ENCODE measurements at places on chromosomes 7 and 10.

DNA sequence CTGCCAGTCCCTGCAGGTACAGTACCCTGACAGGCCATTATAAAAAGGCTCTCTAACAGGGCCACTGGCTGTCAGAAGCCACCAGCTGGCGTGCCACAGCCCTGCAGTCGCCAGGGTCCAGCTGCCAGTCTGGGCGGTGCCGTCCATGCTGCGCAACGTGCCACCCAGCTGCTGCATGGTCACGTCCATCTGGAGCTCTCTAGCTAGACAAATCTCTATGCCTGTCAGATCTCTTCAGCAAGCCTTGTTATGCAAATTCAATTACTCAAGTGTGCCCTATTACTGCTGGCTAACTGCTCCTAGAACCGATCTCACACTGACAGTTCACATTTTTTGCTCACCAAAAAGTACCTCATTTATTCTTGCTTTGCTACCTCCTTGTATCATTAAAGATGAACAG is 75.9 kb downstream of the HIBADH start:
- no peak for DNase-seq

- DNase-seq = no peak
Measured at GRCh38 chr10:28666751-28667467, 10.4 kb upstream of the BAMBI start.

DNA sequence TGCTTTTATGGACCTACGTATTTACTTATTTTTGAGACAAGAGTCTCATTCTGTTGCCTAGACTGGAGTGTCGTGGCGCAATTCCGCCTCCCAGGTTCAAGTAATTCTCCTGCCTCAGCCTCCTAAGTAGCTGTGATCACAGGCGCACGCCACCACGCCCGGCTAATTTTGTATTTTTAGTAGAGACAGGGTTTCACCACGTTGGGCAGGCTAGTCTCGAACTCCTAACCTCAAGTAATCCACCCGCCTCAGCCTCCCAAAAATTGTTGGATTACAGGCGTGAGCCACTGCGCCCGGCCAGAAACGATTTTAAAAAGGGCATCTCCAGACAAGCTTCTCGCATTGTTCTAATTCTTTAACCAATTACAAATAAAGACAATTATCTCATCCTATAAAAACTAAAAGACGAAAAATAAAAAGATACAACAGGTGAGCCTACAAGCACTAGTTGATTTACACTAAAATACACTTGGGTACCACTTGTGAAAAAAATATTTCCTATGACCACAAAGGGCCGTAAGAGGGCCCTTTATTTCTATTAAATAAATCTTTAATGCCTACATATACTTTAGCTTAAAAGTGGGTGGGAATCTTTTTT is 2.4 kb downstream of the TRA2A start:
- no peak for DNase-seq

GRCh38 chr7:135095450-135095849 is 52.4 kb upstream of the TMEM140 start:
- DNase-seq = no peak

- DNase-seq = no peak
Measured at GRCh38 chr7:100571829-100572116, 1.9 kb downstream of the SAP25 start.

GRCh38 chr7:139427788-139428187 is 55.7 kb downstream of the KLRG2 start:
- no peak for DNase-seq

DNA sequence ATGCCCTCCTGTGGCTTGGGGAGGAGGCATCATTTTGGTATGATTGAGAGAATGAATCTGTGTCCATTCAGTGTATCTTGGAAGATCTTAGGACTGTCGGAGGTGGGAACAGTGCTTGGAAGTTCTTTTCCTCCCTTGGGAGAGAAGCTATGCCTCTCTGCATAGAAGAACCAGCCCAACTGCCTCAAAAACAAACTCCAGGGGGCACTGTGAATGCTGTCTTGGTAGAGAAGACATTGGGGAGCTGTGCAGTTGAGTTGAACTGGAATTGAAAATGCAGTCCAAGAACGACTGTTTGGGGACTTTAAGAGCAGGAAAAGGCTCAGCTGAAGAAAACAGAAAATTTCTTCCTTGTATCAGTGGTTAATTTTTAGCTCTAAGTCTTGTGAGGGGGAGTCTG is 4.9 kb upstream of the GJD4 start:
- no peak for DNase-seq

GRCh38 chr7:133197972-133198544 is 54.8 kb upstream of the EXOC4 start:
- DNase-seq = no peak

DNA sequence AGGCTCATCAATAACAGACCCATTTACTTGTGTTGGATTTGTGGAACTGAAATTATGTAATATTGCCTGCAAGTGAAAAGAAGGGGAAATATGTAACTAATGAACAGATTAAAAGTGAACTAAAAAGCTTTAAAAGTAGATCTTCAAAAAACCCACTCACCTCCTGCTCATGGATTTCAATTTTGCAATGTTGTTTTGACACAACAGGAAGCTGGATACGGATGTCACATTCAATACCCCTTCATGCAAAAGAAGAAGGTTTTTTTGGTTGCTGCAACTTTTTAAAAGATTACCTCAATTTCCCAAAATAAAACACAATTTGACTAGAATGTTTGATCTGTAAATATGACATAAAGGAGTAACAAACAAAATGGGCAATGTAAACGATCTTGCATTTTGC is 3.3 kb downstream of the MKI67 start:
- DNase-seq = no peak

DNA sequence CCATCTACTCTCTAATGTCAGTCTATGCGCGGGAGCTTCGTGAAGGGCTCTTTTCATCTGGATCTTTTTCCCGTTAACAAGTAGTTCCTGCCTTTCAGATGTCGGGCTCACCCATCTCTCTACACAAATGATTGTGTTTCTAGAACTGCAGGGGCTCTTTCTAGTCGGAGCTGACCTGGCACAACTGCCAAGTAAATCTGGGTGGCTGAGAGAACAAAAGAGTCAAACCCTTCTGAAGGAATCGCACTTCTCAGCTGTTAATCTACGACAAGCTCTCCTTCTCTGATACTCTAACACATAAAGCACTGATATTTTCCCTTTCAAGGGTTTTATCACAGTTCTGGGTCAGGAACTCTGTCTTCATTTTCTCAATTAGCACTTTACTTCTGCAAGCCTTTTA is 144.7 kb downstream of the NRP1 start:
- no peak for DNase-seq

DNA sequence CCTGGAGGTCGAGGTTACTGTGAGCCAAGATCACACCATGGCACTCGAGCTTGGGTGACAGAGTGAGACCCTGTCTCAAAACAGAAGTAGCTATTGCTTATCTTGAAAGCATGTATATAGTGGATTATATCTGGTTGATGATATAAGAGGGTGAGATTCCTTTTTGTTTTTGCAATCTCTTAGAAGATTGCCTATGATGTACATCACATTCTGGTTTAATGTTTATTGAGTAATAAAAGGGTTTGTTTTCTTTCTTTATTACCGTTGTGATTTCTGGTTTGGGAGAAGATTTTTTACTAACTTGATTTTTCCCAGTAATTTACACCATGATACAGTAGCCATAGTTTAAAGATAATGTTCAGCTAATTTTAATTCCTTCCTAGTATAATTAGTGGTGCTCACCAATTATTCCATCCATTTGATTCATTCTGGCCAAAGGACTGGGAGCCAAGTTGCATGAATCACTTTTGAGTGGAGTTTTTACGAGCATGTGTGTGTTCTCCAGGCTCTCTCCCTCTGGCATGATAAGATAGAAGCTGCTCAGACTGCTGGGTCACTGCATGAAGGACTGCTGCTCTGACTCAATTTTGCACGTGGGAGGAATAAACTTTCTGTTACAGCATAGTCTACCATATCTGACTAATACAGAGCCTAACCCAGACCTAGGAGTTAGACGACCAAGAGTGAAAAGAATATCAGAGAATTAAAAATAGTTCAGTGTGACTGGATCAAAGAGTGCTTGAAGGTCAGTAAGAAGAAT is 13.5 kb upstream of the TSPAN13 start:
- DNase-seq = no peak

GRCh38 chr7:27992755-27993493 is 187.7 kb downstream of the JAZF1 start:
- no peak for DNase-seq

GRCh38 chr7:45869426-45869825 is 3.5 kb downstream of the CCDC201 start:
- no peak for DNase-seq

GRCh38 chr10:103481974-103482531 is 3.0 kb upstream of the CALHM3 start:
- no peak for DNase-seq

GRCh38 chr7:87234949-87235348 is 15.4 kb upstream of the TMEM243 start:
- DNase-seq = no peak

- no peak for DNase-seq
Measured at GRCh38 chr7:50315739-50316671, 11.5 kb downstream of the IKZF1 start.

- DNase-seq = no peak
Measured at GRCh38 chr7:123741940-123742339, 6.9 kb downstream of the WASL start.

- DNase-seq = no peak
Measured at GRCh38 chr7:21276471-21277035, 151.3 kb upstream of the SP4 start.
